ENCODE measurements at places on chromosomes 11 and 22.

DNA sequence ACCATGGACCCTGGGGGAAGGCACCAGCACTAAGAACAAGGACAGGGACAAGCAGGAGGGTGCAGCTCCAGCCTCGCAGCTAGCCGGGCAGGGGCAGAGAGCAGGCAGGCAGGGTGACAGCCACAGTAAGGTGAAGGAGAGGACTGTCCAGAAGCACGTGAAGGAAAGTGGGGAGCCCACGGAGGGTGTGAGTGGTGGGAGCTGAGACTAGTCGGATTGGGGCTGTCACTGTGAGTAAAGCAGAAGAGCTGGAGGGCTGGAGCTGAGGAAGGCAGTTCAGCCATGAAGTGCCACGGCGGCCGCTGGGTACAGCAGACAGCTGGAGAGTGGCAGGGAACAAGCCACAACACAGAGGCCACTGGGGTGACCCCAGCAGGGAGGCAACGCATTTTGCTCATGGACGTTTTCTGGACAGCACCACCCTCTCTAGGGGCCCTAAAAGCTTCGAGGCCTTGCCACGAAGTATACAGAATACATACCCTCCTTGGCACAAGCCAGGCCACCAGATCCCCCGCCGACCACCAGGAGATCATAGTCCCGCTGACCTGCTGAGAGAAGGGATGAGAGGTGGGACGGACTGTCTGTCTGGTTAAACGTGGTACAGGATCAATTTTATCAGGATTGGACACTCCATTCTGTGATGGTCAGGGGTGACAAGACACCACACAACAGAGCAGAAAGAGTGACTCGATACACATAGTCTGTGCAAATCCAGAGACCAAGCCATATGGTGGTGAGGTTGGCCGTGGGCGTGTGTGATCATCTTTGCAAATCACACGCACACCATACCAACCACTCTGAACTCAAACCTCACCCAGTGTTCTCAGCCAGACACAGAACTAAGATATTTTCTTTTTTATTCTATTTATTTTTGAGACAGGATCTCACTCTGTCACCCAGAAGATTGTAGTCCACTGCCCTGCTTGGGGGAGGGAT lies 10.8 kb upstream of the COMT start:
- no peak for DNase-seq

- DNase-seq, result no peak
Observed at GRCh38 chr11:44880511-44880910, 70.2 kb downstream of the TP53I11 start.

- no peak for DNase-seq
Observed at GRCh38 chr11:121338536-121338935, 46.0 kb downstream of the SC5D start.

GRCh38 chr11:44623341-44623730 lies 57.9 kb downstream of the CD82 start:
- DNase-seq, result no peak

GRCh38 chr11:117618982-117619355 lies 178.0 kb downstream of the DSCAML1 start:
- no peak for DNase-seq

DNA sequence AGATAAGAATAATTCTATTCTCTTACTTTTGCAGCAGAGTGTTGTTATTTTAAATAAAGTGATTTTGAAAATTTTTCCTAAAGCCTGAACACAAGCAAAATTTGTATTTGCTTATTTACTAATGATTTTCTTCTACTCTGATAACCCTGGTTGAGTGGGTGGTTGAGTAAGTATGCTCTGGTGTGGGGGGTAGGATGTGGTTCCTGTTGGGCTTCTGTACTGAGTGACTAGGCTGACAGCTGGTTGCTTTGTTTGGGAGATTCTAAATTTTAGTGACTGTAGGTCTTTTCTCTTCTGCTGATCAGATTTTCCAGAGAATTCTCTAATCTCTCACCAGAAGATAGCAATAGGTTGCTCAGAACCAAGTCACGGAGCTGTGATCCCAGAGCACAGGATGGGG lies 61.6 kb downstream of the METTL15 start:
- DNase-seq, result no peak

GRCh38 chr22:37545703-37546436 lies 14.4 kb upstream of the CDC42EP1 start:
- no peak for DNase-seq

- no peak for DNase-seq
Observed at GRCh38 chr11:46298699-46299433, 21.4 kb downstream of the CREB3L1 start.

GRCh38 chr11:124900464-124900863 lies 2.8 kb upstream of the ROBO4 start:
- no peak for DNase-seq

DNA sequence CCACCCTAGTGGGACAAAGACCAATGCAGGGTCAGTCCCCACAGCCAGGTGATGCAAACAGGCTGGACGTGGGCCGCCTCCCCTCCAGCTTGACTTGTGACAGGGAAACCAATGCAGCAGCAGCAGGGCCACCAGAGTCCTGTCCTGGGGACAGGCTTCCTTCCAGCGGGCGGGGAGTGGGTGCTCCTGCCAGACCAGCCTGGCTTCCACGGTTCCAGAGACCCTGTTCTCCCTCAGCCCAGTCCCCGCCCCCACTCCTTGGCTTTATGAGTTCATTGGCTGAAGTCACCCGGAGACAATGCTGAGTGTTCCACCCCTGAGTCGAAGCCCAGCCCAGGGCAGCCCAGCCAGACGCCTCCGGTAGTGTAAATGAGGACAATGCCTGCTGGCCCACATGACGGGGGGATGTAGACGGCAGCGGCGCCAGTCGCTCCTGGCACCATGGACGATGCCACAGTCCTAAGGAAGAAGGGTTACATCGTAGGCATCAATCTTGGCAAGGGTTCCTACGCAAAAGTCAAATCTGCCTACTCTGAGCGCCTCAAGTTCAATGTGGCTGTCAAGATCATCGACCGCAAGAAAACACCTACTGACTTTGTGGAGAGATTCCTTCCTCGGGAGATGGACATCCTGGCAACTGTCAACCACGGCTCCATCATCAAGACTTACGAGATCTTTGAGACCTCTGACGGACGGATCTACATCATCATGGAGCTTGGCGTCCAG lies at the start of gene TSSK2:
TSS of gene TSSK2 (plus strand) at position 350 of the 726 bp plus-strand sequence. CDS start at position 442, 92 bp downstream.
- no peak for DNase-seq

DNA sequence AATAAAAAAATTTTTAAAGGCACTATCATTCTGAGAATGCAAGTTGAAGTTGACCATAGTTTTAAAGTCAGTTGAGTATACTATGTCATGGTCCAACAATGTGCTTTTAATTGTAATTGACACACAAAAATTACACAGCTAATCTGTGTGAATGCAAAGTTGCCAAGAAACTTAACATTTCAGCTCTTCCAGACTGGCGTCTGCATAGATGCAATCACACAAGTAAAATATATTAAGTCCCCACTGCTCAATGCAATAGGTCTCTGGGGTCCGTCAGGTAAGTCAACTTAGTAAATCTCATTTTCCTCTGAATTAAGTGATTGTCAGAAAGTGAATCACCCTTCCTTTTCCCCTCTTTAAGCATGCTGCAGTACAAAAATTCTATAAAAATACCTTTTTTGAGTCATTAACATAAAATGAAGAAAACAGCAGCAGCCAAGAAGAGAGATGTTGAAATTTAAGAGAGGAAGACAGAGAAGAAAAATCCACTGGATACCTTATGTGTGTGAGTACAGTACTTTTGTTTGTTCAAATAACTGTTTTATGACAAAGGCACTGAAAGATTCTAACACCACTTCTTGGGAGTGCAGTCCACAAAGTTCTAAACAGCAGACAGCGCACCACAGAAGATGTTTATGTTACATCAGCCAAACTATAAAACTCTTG lies 5.1 kb downstream of the FZD4 start:
- DNase-seq, result no peak

DNA sequence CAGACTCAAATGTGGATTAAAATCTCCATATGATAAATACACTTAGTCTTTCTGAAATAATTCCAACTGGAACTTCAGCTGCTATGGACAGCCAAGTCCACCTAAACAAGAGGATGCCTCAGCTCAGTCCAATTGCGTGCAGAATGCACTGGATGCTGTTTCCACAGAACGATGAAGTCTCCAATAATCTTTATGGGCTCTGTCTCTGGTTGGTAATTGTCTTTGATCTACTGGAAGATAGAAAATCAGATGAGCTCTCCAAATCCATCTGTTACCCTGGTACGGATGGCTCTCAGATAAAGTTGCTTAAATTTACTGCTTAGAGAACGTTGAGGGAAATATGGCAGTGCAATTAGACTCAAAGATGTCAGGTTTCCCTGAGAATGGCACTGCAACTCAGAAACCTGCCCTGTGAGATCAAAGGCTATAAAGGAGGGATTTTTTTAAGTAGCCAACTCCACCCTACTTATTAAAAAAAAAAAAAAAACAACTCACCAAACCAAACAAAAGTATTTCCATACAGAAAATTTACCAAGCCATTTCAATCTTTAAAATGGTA lies 859 bp upstream of the BIRC3 start:
- DNase-seq, result no peak

GRCh38 chr11:76114238-76114637 lies 92.1 kb downstream of the WNT11 start:
- no peak for DNase-seq

- DNase-seq, result no peak
Observed at GRCh38 chr22:17853073-17853472, 78.8 kb upstream of the BID start.

- DNase-seq, result peak; percentile 40
Observed at GRCh38 chr22:19607192-19608002, 83.2 kb upstream of the CLDN5 start.

All from stimulated activated CD4-positive, alpha-beta T cell treated with anti-CD3 and anti-CD28 coated beads, Interleukin-4, amount 100 ng/mL, for 1 hour (primary cell).